A549 treated with CORT108297 at 1 μM for 4 hours (cell line): ENCODE measurements at places on chromosomes 3 and 15. TPM values are rescaled to one million over a fixed set of nuclear protein-coding genes. Genes with fewer than 3 reads are reported as not detected.

Gene DNAJC19
- 19.1 to 26.7 TPM (median 21.7 TPM) in 5 replicates for total RNA-seq

Gene SNX4
- 18.6 to 25.7 TPM (median 20.5 TPM) in 5 replicates for total RNA-seq

Gene ERC2
- total RNA-seq = 0.08 to 0.25 TPM (median 0.12 TPM) in 4 of 5 replicates, not detected in the other

Gene TRAT1
- not detected in 5 replicates for total RNA-seq

Gene B3GALNT1
- total RNA-seq = 0.05 to 0.12 TPM (median 0.08 TPM) in 4 of 5 replicates, not detected in the other

Gene UROC1
- total RNA-seq = not detected in 5 replicates

Gene ACSBG1
- total RNA-seq = 0.15 to 0.39 TPM (median 0.16 TPM) in 5 replicates

Gene SCN5A
- 0.33 to 2.1 TPM (median 0.93 TPM) in 5 replicates for total RNA-seq

Gene RPSA
- total RNA-seq = 2,621 to 2,951 TPM (median 2,688 TPM) in 5 replicates

Gene NFKBIZ
- total RNA-seq = 5.7 to 11.2 TPM (median 8.2 TPM) in 5 replicates

Gene TIMP4
- total RNA-seq = 10.1 to 13.8 TPM (median 12.3 TPM) in 5 replicates

Gene LIPH
- 6.2 to 7.0 TPM (median 6.8 TPM) in 5 replicates for total RNA-seq

Gene ST8SIA2
- 0.39 to 0.73 TPM (median 0.57 TPM) in 5 replicates for total RNA-seq

Gene PYGO1
- total RNA-seq = 6.0 to 7.2 TPM (median 6.7 TPM) in 5 replicates

Gene RAD18
- 11.8 to 14.4 TPM (median 14.0 TPM) in 5 replicates for total RNA-seq

Gene MKRN2OS
- not detected in 5 replicates for total RNA-seq

Gene GREM1
- 7.8 to 15.8 TPM (median 8.0 TPM) in 5 replicates for total RNA-seq

Gene DPPA2
- not detected in 5 replicates for total RNA-seq
